ENCODE measurements at places on chromosomes 11 and 22. TPM values are rescaled to one million over a fixed set of nuclear protein-coding genes. Genes with fewer than 3 reads are reported as not detected.

DNA sequence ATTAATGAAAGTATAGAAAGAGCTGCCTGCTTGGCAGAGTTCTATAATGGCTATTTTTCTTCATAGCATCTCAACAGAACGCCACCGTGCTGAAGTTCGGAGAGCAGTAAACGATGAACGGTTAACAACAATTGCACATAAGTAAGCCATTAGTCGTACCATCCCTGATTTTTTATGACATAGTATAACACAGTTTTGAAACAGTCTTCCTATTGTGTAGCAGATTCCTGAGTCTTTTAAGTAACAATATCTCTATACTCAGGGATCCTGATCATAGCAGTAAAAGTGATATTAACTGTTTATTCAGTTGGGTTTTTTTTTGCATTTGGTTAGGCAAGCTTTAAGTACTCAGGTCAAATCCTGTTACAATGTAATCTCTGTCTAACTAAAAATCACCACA is 8.4 kb downstream of the EMSY start:
- no peaks in the 10 kb centered on the region for H3K27me3 ChIP-seq
- no peak for DNase-seq
- no peaks in the 10 kb centered on the region for H3K36me3 ChIP-seq
- peaks cover 55% of the 10 kb centered on the region for H3K4me1 ChIP-seq
- H3K27ac ChIP-seq = peak overlapping the region; percentile 31
- H3K4me3 ChIP-seq = no peak overlapping the region

GRCh38 chr11:103892603-103893002 is 143.8 kb upstream of the DDI1 start:
- DNase-seq = no peak
- H3K36me3 ChIP-seq = no peaks in the 10 kb centered on the region
- H3K4me3 ChIP-seq = no peak overlapping the region
- no peaks in the 10 kb centered on the region for H3K27me3 ChIP-seq

GRCh38 chr11:70493891-70494290 is 95.6 kb downstream of the CTTN start:
- H3K36me3 ChIP-seq = peaks cover 9% of the 10 kb centered on the region
- H3K4me3 ChIP-seq = no peak overlapping the region
- H3K27ac ChIP-seq = no peak overlapping the region
- DNase-seq = no peak
- H3K4me1 ChIP-seq = no peaks in the 10 kb centered on the region

The GLB1L3 gene
- not detected for total RNA-seq

The CD248 gene
- total RNA-seq = 0.27 TPM

The SCARF2 gene
- 0.73 TPM for total RNA-seq

GRCh38 chr22:39839917-39840510 is 53.5 kb downstream of the ENTHD1 start:
- no peaks in the 10 kb centered on the region for H3K4me1 ChIP-seq
- H3K36me3 ChIP-seq = no peaks in the 10 kb centered on the region
- H3K27me3 ChIP-seq = no peaks in the 10 kb centered on the region
- no peak for DNase-seq
